ENCODE measurements at places on chromosomes 6 and 20.

GRCh38 chr20:10591946-10592521, 81.8 kb downstream of the JAG1 start:
- DNase-seq: no peak

DNA sequence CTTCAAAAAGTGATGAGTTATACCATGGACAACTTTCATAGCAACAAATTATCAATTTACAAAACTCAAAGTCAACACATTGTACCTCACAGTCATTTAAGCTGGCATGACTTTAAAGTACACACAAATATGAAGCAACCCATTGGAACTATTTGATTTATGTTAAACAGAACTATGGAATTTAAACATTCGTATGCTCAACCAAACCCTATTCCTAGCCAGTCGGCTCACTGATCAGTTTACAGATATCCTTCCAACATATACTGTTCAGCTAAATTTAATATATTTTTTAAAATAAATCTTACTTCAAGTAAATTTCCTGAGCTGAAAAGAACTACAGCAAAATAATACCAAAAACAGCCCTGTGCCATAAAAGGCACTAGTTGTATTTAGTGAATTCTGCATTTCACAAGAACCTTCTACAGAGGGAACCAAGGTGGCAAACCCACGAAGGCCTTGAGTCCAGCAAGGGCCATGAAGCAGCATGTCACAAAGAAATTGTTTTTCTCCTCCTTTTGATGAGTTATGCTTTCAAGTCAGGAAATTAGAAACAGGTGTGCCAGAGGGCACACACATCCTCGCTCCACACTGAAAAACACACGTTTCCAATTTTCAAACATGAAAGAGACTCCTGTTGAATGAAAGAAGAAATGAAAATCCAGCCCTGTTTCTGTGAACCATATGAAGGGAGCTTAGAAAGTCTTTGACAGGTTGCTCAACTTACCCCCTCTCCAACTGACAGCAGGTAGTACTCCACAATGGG, 122.8 kb downstream of the TASP1 start:
- no peak for DNase-seq

GRCh38 chr6:52426667-52427066, 6.5 kb downstream of the EFHC1 start:
- DNase-seq: no peak

DNA sequence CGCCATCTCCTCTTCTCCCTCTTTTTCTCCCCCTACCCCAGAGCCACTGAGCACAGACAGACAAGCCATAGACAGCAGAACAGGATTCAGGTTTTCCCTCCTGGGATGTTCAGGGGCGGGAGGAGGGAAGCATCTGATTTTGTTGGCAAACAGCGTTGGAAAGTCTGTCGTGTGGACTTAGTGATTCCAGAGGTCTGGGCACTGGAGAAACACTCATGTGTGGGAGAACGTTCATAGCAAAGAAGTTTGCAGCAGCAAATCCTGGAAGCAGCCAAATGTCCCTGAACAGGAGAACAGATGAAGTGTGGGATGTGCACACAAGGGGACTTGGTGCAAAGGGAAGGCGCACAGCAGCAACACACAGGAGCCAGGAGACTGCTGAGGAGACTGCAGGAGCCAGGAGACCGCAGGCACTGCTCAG, 264.1 kb upstream of the CDYL start:
- DNase-seq: no peak

DNA sequence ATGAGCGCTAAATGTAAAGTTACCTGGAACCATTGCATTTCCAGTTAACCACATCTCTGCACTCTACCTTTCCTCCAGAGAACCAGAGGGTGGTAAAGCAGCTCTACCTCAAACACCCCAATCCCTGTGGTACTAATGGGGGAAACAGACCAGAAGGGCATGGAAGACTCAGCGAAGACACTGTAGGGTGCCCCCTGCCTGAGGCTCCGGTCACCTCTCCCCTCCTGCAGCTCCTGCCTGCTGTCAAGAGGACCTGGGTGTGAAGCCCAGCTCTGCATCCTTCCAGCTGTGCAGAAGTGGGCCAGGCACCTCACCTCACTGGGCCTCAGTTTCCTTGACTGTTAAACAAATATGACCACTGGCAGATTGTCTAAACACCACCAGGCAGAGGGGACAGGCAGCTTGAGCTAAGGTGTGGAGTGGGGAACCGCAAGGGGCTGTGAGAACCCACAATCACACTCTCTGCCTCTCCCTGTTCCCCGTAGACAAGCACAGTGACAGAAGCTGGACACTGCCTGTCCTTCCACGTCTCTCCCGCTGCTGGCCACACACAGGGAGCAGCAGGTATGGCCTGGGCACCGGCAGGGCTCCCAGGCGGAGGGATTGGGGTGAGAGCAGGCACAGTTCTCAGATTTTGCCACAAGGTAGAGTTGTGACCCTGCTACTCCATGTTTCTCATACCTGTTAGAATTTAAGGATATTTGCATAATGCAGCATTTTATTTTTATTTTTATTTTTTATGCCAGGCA, 9.1 kb upstream of the BPIFA2 start:
- DNase-seq: no peak

DNA sequence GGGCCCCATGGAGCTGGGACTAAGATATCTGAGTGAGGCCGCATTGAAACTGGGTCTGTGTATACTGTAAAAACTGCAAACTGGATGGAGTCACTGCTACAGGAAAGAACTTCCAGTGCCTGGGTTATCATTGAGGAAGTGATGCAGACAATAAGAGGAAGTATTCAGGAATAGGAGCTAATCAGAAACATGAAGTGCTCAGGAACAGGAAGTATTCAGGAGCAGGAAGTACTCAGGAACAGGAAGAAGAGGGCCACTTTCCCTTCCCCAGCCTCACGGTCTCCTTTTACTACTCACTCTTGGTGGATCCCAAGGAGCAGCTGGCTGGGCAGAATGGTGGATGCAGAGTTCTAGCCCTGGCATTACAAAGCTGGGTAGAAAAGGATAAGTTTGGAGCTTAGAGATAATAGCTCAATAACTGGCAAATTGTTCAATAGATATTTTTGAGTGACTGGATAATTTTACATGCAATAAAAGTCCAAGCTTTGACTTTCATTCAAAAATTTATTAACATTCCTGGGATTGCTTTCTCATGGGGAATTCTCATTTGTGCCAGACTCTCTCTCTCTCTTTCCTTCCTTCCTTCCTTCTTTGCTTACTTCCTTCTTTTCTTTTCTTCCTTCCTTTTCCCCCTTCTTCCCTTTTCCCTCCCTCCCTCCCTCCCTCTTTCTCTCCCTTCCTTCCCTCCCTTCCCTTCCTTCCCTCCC, 82.2 kb upstream of the PAX1 start:
- no peak for DNase-seq

- no peak for DNase-seq
Measured at GRCh38 chr6:29853245-29853644, 25.6 kb downstream of the HLA-G start.

GRCh38 chr6:68693271-68693670, 58.2 kb downstream of the ADGRB3 start:
- DNase-seq: no peak

DNA sequence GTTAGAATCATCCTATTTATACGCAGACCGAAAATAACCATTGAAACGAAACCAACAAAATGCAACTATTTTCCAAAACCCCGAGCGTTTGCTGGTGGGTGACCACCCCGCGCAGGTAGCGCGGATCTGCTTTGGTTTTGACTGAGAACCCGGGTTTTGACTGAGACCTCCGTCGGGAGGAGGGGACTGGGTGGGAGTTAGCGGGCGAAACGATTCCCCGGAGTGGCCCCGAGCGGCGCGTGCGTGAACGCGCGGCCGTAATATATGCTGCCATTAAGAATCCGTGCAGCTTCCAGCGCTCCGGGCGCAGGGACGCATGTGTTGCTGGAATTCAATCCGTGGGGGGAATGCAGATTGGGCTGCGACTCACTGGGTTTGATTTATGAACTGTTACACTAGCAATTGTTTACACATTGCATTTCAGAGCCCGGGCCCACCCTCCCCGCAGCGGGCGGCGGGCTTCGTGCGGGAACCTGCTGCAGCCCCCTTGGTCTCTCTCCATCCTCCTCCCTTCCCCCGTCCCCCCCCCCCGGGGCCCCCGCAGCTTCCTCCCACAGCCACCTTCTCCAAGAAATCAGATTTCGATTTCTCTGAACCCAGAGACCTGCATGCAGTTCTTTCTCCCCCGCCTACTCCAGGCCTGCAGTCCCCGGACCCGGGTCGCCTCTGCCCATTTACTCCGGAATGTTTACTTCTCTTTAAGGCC, 9.9 kb downstream of the NRN1 start:
- no peak for DNase-seq

- no peak for DNase-seq
Measured at GRCh38 chr6:54846243-54846856, at the start of gene FAM83B. Gene FAM83B (plus strand): TSS chr6:54846771. CDS start chr6:54870247, 23,476 bp downstream.

GRCh38 chr6:63447134-63447533, 125.1 kb upstream of the LOC128125822 start:
- no peak for DNase-seq

DNA sequence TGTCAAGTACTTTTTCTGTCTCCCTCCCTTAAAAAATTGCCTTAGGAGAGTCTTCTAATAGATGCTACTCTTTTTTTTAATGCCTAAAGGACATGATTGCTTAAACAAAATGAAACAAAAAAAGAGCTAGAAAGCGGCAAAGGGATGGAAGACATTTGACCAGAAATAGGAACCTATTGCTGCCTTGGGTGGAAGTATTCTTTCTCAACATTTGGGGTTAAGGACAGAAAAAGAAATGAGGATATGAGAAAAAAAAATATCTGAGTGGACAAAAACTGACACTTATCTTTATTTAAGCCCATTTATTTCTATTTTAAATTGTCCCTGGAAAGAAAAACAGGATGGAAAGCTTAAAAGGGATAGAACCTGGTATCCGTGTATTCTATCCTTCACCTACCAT, 664.9 kb upstream of the CITED2 start:
- DNase-seq: no peak

GRCh38 chr6:114058435-114058834, 87.5 kb upstream of the HDAC2 start:
- DNase-seq: no peak

DNA sequence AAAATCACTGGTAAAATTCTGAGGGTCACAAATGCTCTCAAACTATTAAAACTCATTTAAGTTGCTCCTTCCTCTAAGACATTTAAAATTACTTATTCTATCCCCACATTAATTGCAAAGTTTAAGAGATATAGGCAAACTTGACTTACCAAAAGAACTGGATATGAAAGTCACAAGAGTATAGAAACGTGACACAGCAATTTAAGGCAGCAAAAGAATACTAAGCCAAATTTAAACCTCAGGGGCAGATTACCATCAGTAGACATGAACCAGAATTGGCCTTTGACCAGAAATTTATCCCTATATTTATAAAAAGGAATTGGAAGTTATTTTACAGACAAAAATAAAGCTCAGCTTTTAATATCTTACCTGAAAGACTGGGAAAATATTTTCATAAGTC, 56.0 kb downstream of the MAP3K7 start:
- no peak for DNase-seq

DNA sequence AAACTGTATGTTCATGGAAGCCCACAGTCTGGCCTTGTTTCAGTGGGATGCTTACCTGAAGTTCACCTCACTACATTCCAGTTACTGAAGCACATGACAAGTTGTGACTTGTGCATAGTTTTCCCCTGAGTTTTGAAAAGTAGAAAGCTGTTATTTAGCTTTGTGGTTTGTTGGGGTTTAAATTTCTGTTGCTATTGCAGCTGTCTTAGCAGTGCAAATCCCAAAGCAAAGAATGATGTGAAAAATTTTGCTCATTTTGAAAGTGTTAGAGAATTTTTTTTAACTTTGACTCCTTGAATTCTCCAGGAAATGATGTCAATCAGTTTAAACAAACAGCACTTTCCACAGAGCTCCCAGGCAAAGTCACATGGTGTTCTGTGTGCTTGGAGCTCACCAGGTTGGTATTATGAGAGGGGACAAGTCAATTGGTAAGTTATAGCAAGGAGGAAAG, 268.4 kb downstream of the ADGRG6 start:
- DNase-seq: no peak

DNA sequence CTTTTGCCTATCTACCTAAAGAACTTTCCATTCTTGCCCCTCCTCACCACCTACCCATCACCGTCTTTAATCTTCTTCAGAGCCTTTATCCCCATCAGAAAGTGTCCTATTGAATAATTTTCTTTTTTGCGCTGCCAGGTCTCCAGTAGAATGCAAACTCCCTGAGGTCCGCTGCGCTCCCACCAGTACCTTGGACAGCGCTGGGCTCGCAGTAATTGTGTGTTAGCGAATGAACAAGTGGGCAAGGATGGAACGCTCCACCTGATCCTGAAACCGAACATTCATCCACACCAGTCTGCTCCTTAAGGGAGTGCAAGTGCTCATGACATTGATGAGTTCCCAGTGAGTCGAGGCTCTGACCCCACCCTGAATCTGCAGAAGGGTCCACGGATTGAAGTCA, 391.2 kb downstream of the CDH26 start:
- DNase-seq: no peak

DNA sequence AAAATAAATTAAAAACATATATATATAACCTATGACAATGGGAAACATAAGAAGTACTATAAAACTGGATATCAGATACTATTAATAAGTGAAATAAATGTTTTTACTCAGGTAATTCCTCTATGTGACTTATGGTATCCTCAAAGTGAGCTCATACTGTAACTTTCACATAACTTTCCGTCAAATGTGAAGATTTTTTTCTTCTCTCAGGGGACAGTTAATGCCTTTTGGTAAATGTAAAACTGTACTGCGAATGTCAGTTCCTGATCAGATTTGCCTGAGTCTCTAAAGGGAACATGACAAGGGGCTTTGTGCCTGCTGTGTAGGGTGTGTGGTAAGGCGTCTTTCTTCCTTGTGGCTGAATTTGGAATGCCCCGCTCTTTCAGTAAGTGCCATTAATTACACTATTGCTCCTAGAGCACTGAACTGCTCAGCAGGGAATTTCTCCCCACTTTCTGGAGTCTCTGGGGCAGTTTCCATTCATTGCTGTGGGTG, 271.8 kb downstream of the PRL start:
- no peak for DNase-seq

DNA sequence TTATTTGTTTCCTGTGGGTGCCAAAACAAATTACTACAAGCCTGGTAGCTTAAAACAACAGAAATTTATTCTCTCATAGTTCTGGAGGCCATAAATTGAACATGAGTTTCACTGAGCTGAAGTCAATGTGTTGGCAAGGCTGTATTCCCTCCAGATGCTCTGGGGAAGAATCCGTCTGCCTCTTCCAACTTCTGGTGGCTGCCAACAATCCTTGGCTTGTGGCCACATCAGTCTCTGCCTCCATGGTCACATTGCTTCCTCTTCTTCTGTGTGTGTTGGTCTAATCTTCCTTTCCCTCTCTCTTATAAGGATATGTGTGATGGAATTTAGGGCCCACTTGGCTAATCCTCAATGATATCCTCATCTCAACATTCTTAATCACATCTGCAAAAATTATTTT, 92.8 kb upstream of the EPB41L1 start:
- DNase-seq: no peak

GRCh38 chr6:158041370-158041769, 59.7 kb downstream of the SYNJ2 start:
- no peak for DNase-seq

GRCh38 chr20:48898210-48898609, 23.3 kb upstream of the ARFGEF2 start:
- no peak for DNase-seq

DNA sequence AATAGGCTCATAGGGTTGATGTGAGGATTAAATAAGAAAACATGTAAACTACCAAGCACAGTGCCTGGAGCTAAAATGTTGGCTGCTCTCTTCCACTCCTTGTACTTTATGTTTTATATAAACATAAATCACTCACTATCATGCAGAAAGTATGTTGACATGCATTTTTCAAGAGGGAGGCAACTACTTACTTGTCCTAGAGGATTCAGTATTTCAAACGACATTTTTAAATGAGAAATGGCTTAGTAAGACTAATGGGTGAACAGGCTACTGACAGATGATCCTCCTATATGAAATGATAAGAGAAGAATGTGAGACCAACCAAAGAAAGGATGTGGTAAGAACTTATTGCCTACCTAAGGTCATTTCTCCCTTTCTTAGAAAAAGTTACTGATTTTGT, 21.0 kb downstream of the LATS1 start:
- DNase-seq: no peak

All from activated CD8-positive, alpha-beta memory T cell treated with anti-CD3 and anti-CD28 coated beads for 4 hours (primary cell).